Endothelial cell of coronary artery (primary cell): ENCODE measurements at places on chromosomes 1 and 21. TPM values are rescaled to one million over a fixed set of nuclear protein-coding genes. Genes with fewer than 3 reads are reported as not detected.

The SGIP1 gene
- total RNA-seq: 4.8 and 19.7 TPM in 2 replicates

The LCE7A gene
- total RNA-seq: not detected in 2 replicates

The C1orf141 gene
- total RNA-seq: not detected in 2 replicates

The COL18A1 gene
- total RNA-seq: 158 and 218 TPM in 2 replicates

The C1orf167 gene
- 0.09 TPM in 1 of 2 replicates, not detected in the other for total RNA-seq

The LCE1F gene
- not detected in 2 replicates for total RNA-seq

The EPHA10 gene
- total RNA-seq: not detected in 2 replicates

The ZNF695 gene
- 1.3 and 2.0 TPM in 2 replicates for total RNA-seq

The AGO3 gene
- total RNA-seq: 8.5 and 14.2 TPM in 2 replicates

The ADAM30 gene
- not detected in 2 replicates for total RNA-seq

The S100A8 gene
- not detected in 2 replicates for total RNA-seq

The GPR3 gene
- 0.09 and 0.36 TPM in 2 replicates for total RNA-seq

The ANGPTL1 gene
- under 0.01 and 1.1 TPM in 2 replicates for total RNA-seq

The SRP9 gene
- 183 and 186 TPM in 2 replicates for total RNA-seq

The TMEM269 gene
- total RNA-seq: not detected in 2 replicates
